NCI-H1105 (cell line): ENCODE measurements at places on chromosomes 16 and 17.
A peak's percentile ranks its signal among the peaks of the same experiment; 100 is the strongest.

GRCh38 chr16:68367891-68368290, 57.1 kb downstream of the PRMT7 start:
- no peak for DNase-seq

DNA sequence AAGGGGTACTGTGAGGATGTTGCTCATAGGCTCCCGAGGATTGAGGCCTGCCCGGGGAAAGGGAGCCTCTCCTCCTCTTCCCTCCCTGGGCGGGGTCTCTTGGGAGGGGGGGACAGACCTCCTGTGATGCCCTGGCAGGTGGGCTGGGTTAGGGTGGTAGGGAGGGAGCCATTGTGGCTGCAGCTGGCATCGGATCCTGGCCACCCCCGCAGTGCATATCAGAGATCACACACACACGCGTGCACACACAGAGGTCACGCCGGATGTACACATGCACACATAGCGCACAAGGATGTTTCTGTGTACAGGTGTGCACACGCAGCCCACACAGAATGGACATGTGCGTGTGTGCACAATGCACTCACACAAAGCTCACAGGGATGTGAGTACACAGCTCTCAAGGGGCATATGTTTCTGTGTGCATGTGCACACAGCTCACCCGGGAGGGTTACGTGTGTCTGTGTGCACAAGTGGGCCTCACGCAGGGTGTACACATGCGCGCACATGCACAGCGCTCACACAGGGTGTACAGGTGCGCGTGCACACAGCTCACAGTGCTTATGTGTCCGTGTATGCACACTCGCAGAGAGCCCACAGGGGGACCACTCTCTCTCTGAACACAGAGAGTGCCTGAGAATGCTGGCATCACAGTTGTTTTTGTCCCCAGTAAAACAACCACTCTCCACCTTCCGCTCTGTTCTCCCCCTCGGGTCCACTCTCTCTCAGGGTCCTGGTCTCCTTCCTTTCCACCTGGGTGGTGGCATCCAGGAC, 2.4 kb downstream of the GJD3 start:
- DNase-seq, result no peak

GRCh38 chr16:87688876-87689815, 76.6 kb downstream of the KLHDC4 start:
- no peak for DNase-seq

DNA sequence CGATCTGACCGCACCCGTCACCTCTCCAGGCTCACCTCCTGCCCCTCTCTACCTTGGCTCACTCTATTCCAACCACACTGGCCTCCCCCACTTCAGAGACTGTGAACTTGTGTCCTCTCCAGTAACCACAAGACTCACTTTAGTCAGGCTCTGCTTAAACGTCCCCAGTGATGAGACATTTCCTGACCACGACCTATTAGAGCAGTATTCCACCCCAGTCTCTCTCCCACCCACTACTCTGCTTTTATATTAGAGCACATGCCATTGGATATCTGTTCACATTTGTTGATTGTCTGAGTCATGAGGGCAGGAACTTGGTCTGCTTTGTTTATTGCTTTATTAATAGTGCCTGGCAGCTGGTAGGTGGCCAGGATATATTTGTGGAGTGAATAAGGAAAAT, 20.1 kb downstream of the COX11 start:
- DNase-seq, result no peak

- DNase-seq, result no peak
Observed at GRCh38 chr17:20282526-20283308, 184.6 kb downstream of the LGALS9B start.

- DNase-seq, result peak; percentile 8
Observed at GRCh38 chr17:58786586-58787295, 31.1 kb downstream of the PPM1E start.

DNA sequence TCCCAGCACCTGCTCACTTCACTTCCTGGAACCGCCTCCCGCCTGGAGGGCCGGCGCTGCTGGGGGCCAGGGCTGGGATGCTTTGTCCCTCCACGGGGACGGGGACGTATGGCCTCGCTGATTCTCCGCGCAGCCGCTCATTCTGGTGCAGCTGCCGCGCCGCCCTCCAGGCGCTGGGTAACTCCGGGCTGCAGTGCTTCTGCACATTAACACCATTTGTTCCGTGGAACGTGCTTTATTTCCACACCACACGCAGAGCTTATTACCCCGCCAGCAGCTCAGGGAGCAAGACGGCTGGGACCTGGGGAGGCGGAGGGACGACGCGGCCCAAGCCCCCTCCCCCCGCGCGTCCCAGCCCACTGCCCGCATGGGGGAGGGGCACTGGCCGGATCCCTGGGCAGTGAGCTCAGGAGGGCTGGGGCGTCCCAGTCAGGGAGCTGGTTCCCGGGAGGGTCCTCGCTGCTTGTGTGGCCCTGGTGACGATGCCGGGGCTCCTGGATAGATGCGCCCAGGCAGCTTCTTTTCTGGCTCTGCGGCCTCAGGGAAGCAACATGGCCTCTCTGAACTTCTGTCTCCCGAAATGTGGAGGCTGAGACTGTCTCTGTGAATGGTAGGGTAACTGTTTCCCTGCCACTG, 45.4 kb upstream of the ACSF3 start:
- DNase-seq, result no peak

- DNase-seq, result no peak
Observed at GRCh38 chr17:49570540-49571242, 5.0 kb upstream of the NXPH3 start.

GRCh38 chr16:73226675-73227074, 178.7 kb upstream of the ZFHX3 start:
- no peak for DNase-seq

DNA sequence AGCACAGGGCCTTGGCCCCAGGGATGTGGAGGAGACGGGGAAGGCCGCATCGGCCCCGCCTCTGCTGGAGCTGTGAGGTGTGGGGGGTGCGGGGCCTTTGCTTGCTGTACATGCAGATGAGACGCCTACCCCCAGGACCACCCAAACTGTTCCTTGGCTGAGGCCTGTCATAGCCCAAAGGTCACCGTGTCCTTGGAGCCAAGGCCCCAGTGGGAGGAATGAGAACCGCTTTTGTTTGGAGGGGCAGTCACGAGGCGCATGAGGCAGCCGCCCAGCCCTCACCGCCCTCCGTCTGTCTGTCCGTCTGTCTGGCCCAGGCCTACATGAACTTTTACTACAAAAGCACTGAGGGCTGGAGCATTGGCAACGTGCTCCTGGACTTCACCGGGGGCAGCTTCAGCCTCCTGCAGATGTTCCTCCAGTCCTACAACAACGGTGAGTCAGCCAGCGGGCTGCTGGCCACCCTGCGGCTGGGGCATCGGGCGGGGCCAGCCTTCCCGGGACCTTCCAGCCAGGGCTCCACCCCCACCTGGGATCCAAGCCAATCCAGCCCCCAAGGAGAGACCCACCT, 8.8 kb downstream of the TAX1BP3 start:
- no peak for DNase-seq

DNA sequence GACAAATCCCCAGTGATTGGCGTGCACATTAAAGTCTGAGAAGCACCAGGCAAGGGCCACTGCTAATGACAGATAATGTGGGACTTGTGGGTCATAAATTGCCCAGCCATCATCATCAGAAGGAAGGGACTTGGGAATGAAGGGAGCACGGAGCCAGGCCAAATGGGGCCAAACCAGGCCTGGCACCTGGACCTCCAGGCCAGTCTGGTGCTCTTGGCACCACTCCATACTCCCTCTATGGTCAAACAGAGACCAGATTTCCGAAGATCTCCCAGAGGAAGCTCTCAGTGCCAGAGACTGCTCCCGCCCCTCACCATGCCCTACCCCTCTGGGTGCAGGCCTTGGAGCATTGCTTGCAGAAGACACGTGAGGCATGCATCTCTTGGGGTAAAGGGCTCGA, 142.2 kb downstream of the CCDC182 start:
- no peak for DNase-seq

DNA sequence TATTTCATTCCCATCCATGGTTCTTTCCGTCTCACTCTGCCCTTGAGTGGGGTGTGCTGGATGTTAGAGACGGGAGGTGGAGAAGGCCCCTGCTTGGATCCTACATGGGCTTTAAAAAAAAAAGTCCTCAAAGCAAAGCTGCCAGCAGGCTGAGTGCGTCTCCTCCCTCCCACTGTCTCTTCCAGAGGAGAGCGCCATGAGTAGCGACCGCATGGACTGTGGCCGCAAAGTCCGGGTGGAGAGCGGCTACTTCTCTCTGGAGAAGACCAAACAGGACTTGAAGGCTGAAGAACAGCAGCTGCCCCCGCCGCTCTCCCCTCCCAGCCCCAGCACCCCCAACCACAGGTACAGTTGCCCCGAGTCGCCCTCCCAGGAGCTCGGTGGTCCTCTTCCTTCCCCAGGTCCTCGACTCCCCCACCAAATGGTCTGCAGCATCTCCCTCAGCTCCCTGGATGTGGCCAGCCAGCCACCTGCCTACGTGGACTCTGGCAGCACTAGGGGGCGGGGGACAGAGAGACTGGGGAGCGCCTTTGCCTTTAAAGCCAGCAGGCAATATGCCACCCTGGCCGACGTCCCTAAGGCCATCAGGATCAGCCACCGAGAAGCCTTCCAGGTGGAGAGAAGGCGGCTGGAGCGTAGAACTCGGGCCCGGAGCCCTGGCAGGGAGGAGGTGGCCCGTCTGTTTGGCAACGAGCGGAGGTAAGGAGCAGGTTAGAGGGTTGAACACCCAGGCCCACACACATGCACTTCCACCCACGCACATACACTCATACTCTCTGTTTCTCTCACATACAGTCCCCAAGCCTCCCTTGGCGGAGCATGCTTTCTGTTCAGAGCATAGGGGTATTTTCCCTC, 68.2 kb downstream of the PLD6 start:
- no peak for DNase-seq

DNA sequence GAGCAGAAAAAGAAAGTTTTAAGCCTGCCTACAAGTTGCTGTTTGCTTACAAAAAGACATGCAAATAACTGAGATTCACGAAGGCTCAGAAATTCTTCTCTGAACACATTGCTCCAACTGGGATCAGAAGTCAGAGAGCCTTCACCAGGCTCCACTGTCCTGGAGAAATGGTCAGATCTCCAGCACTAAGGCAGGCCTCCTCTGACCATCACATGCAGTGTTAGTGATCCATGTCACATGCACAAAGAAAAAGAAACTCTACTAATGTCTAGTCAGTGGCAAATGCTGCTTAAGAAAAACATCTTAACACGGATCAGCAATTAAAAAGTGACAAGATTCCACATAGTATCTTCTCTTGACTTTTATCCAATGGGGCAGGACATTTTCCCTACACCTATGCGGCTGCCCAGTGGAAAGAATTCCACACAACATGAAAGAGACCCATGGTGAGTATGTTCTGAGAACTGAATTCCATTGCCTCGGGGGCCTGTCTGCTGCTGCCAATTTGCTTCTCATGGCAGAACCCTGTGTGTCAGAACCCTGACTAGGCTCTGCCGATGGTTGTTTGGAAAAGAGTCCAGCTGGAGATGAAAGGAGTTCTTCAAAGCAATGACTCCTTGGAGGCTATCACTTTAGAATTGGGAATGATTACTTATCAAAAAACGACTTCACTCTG, 96.6 kb downstream of the HIC1 start:
- no peak for DNase-seq

- DNase-seq, result peak; percentile 89
Observed at GRCh38 chr17:59331129-59331928, at the start of gene YPEL2. Gene YPEL2 (plus strand): TSS chr17:59331655. CDS start chr17:59353410, 21,755 bp downstream.

DNA sequence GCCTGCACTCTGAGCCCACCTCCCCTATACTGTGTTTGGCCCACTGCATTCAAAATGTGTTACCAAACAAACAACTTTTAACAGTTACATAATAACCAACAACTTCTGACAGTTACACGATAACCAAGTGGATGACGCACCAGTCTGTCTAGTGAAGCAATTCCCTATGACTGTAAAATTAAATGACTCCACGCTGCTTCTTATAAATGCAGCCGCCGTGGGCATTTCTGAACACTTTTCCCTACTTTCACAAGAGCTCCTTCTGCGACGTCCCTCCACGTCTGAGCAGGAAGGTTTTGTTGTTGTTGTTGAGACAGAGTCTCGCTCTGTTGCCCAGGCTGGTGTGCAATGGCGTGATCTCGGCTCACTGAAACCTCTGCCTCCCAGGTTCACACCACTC, 27.6 kb downstream of the ZNF276 start:
- no peak for DNase-seq

DNA sequence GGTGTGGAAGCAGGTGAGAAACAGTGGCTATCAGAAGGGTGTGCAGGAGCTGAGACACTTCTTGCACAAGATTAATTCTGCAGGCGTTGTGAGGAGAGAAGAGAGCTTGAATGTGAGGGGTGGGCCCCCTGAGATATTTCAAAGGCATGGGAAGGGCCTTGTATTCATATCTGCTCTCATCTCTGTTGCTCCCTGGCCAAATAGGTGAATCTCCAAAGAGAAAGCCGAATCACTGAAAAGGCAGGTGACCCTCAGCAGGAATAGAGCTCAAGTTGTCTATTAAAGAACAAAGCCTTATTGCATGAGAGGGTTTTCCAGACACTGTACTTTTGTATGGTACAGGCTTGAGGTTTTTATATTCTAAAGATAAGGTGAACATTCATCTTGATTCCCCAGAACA, 373.1 kb downstream of the TMEM114 start:
- no peak for DNase-seq

DNA sequence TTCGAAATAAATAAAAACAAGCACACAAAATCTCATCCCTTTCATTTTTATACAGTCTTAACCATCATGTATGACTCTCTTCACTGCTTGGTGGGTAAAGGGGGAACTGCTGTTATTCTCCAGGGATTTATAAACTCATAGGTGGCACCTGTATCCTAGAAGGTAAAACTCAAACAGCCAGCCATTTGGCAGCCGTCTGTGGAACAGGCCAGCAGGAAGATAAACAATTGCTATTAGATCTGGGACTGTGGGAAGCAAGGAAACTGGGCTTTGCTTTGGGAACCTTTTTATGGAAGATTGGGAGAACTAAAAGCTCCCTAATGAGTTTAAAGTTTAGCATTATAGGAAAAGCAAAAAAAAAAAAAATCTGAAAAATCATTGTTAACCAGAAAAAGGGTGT, 126.0 kb downstream of the TANGO6 start:
- no peak for DNase-seq

DNA sequence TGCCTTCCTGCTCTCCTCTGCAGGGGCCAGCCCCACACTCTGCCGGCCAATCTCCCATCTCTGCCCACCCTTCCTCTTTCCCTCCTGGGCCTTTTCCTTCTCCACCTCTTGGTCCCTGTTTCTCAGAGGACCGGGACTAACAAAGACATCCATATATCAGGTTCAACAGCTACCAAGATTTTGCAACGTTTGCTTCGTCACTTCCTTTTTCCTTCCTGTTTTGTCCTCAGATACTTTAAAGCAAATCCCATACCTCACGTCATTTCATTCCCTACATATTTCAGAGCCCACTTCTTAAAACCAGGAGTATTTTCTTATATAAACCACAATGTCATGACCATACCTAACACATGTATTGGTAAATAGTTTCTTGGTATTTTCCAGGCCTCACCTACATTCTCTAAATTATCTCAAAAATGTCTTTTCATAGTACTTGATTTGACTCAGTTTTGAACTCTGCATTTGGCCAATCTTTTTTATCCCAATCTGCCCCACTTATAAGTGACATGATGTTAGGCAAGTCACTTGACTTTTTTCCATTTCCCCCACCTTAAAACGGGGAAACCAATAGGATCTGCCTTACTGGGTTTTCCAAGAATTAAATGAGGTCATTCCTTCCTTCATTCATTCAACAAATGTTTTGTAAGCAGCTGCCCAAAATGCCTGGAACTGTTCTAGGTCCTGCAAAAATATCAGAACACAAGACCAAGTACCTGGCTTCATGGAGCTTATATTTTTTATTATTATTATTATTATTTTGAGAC, 7.2 kb upstream of the USP10 start:
- DNase-seq, result no peak
